ENCODE measurements at places on chromosomes 11 and 22.
A peak's percentile ranks its signal among the peaks of the same experiment; 100 is the strongest.

DNA sequence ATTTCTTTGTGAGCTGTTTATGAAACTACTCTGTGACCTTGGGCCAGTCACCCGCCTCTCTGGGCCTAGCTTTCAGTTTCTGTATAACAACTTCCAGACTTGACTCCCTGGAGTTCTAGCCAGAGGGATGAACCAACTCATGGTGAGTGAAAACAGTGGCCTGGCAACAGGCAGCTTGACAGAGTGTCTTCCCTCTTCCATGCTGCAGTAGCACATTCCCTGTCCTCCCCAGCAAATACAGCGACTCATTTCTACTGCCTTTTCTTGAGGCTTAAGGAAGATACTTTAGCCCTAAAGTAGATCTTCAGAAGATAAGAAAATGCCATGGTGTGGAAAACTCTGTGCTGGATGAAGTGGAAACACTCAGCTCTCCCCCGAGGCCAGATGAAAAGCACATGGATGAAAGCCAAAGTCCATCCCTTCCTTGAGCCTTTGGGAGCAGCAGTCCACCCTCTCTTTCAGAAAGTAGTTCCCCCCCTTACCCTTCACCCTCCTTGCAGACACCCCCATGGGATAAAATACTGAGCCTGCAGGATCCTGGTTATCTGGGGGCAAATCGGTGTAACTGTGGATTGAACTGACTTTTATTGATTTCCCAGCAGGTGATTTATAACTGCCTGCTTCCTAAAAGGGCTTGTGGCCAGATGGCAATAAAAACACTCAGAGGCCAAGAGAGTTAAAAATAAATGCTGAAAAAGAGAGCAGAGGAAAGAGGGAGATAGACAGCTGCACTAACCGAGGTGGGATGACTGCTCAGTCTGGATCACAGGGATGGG lies 24.1 kb downstream of the IRAG1 start:
- no peaks in the 10 kb centered on the region for H3K27me3 ChIP-seq
- H3K27ac ChIP-seq, result no peak overlapping the region
- H3K4me1 ChIP-seq, result no peaks in the 10 kb centered on the region
- no peak for DNase-seq

DNA sequence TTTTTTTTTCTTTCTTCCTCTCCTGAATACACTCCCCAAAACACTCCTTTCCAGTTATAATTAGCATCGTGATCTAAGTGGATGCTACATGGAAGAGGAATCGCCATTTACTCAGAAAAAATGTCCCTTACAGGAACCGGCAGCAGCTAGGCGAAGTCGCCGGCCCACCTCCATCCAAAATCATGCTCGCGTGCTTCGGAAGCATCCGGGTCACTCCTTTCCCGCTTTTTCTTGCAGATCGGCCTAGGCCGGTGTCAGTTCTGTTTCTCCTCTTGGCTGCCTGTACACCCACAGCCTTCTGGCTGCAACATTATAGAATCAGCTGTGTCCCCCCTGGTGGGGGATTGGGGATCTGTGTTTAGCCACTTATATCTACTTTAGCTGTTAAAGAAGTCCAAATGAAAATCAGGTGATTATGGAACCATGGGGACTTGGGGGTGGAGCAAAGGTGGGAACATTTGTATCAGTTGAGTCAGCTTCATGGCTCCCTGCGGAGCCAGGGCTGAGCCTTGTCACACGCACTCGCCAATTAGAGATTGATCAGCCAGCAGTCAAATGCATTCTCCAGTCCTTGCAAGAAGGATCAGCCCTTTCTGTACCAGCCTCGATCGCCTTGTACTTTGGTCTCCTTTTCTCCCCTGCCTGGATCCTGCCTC lies 36.3 kb downstream of the ASRGL1 start:
- no peaks in the 10 kb centered on the region for H3K4me1 ChIP-seq
- H3K4me3 ChIP-seq, result no peak overlapping the region
- no peaks in the 10 kb centered on the region for H3K27me3 ChIP-seq
- H3K36me3 ChIP-seq, result no peaks in the 10 kb centered on the region

DNA sequence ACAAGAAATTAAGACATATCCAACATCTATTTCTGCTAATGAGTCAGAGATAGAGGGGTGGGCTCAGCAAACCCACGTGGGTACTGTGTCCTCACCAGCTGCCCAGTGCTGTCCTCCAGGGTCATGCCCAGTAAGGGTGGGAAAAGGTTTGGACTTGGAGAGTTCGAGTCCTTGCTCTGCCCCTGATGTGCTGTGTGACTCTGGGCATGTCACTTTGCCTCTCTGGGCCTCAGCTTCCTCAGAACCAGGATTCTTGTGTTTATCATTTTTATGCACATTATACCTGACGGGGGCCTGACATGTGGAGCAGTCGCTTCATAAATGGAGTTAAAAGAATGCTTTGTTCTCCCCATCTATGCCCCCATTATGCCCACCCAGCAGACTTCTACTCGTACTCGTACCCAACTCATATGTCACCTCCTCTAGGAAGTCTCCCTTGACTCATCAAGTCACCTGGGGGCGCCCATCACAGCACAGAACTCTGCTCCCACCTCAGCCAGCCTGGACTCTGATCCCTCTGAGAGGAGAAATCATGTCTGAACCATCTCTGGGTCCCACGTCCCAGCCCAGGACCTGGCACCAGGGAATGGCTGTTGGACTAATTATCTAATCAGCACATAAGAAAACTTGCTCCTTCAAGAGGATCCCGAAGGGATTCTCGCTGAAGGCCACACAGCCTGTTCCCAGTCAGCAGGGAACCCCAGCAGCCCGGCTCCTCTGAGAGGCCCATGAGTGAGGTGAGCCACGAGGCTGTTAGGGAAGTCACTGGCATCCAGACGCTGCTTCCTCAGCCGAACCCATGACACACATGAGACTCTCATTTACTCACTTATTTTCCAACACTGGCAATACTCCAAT lies 38.7 kb upstream of the TSKU start:
- no peaks in the 10 kb centered on the region for H3K36me3 ChIP-seq
- no peak overlapping the region for H3K4me3 ChIP-seq
- no peaks in the 10 kb centered on the region for H3K4me1 ChIP-seq
- no peak for DNase-seq
- no peaks in the 10 kb centered on the region for H3K27me3 ChIP-seq
- H3K27ac ChIP-seq, result no peak overlapping the region

DNA sequence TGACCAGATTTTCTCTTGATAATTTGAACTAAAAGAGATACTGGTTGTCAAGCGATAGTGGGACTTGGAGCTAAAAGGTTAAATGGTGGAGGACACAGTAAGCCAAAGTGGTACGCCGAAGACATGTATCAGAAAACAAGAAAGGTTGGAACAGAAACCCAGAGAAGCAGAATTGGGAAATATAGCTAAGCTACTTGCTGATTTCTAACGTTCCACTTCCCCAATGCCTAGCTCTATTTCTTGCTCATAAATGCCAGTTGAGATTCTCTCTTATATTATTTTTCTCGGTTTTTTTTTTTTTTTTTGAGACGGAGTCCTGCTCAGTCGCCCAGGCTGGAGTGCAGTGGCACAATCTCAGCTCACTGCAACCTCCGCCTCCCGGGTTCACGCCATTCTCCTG lies 12.7 kb downstream of the TMEM41B start:
- H3K4me1 ChIP-seq, result no peaks in the 10 kb centered on the region
- H3K27ac ChIP-seq, result no peak overlapping the region
- H3K36me3 ChIP-seq, result no peaks in the 10 kb centered on the region
- no peak overlapping the region for H3K4me3 ChIP-seq
- H3K27me3 ChIP-seq, result no peaks in the 10 kb centered on the region

- no peak for DNase-seq
- no peak overlapping the region for H3K27ac ChIP-seq
- no peaks in the 10 kb centered on the region for H3K27me3 ChIP-seq
Measured at GRCh38 chr11:69647761-69648497, 7.0 kb downstream of the CCND1 start.

DNA sequence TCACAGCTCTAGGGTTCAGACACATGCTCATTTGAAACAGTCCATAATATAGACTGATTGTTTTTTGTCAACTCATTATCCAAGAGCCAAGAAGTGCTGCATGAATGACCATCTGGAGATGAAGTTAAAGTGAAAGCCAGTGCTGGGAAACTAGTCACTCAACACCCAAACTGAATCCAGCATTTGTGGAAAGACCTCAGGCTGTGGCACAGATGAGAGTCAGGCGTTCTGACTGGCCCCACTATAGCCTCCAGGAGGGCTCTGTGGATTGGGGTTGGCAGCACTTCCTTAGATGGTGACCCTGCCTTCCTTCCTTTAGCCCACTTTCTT lies 2.1 kb downstream of the FEZ1 start:
- H3K36me3 ChIP-seq, result no peaks in the 10 kb centered on the region
- H3K27me3 ChIP-seq, result peaks cover 17% of the 10 kb centered on the region
- peaks cover 20% of the 10 kb centered on the region for H3K4me1 ChIP-seq
- peak overlapping the region; percentile 55 for H3K4me3 ChIP-seq
- no peak overlapping the region for H3K27ac ChIP-seq

DNA sequence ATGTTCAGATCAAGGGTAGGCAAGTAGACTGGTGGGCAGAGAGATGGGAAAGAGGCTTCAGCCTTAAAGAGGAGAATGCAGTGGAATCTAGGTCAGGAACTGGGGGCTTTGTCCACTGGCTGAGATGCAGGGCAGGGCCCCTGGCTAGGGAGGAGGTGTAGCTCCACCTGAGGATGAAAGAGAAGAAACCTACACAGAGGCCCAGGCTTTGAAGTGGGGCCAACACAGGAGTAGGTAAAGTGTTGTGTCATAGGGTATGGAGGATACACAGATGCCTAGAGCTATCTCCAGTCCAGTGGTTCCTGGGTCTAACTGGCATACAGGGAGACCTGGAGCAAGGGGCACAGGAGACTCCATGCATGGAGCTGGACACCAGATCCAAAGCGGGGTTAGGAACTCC lies 73.5 kb downstream of the RASSF10 start:
- H3K4me1 ChIP-seq, result no peaks in the 10 kb centered on the region
- no peak for DNase-seq
- no peaks in the 10 kb centered on the region for H3K36me3 ChIP-seq
- H3K27ac ChIP-seq, result no peak overlapping the region

GRCh38 chr11:60307507-60308195 lies 19.4 kb upstream of the MS4A6E start:
- H3K4me3 ChIP-seq, result no peak overlapping the region
- H3K4me1 ChIP-seq, result no peaks in the 10 kb centered on the region
- no peak overlapping the region for H3K27ac ChIP-seq
- no peaks in the 10 kb centered on the region for H3K36me3 ChIP-seq
- no peaks in the 10 kb centered on the region for H3K27me3 ChIP-seq

DNA sequence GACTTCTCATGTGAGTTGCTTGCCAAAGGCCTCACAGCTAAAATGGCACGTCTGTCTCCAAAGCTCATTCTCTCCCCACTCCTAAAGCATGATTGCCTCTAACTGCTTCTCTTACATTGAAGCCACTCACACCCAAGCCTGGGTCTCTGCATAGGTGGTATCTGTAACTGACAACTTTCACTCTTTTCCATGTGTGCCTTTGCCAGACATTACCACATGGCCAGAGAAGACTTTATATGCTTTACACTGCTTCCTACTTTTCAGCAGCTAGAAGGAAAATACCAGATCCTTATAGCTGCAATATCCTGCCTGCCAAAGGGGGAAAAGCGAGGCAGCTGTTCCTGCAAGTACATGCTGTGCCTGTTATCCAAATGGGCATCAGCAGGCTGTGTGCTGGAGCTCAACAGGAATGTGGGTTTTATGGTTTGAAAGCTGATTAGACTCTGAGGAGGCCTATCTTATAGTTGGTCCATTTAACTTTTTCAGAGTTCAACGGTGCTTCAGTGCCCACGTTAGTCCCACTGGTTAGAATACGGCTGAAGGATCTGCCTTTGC lies 547.1 kb downstream of the RAB38 start:
- H3K4me1 ChIP-seq, result no peaks in the 10 kb centered on the region
- no peak overlapping the region for H3K4me3 ChIP-seq
- H3K27ac ChIP-seq, result no peak overlapping the region
- no peak for DNase-seq
- no peaks in the 10 kb centered on the region for H3K27me3 ChIP-seq

DNA sequence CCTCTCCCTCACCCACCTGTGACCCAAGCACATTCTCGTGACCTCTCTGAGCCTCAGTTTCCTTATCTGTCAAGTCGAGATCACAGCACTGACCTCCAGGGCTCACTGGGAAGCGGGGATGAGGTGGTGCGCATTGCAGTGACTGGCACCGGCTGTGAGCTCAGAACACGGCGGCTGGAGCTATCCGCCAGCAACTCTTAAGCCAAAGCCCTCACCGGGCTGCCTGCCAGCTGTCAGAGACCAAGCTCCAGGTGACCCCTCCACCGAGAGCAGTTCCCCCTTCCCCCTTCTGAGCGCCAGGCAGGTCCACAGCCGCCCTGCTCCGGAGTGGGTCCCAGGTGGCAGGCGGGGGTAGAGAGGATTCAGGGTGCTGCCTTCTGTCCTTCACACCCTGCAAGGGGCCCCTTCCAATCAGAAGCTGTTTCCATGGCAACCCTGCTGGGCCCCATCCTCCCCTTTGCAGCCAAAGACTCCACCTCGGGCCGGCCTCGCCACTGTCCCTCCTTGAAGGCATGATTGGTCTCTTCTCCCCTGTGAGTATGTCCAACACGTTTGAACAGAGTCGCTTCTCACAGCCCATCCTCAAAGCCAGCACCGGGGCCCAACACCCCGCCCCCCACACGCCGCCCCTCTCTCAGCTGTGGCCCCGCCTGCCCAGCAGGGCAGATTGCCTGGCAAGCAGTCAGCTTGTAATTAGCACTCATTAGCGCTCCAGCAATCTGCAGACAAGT lies 98.7 kb downstream of the WNT7B start:
- no peaks in the 10 kb centered on the region for H3K4me1 ChIP-seq
- peaks cover 10% of the 10 kb centered on the region for H3K27me3 ChIP-seq
- no peak overlapping the region for H3K27ac ChIP-seq
- H3K4me3 ChIP-seq, result no peak overlapping the region
- no peak for DNase-seq
- H3K36me3 ChIP-seq, result no peaks in the 10 kb centered on the region

Data from effector memory CD4-positive, alpha-beta T cell (primary cell).